ENCODE measurements at places on chromosomes 5 and 9.
A peak's percentile ranks its signal among the peaks of the same experiment; 100 is the strongest.

DNA sequence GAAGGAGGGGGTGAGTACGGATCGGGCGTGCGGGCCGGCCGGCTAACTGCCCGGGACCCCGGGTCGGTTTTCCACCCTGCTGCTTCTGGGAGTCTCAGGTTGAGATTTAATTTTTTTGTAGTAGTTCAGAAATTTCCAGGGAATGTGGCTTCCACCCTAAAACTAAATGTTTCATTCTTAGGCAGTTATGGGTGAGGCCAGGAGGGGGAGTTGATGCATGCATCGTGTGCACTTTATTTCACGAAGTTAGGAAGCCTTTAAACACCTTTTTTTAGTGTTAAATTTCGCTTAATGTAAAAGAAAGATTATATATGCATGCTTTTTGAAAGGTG lies 905 bp downstream of the CDK9 start:
- DNase-seq: no peak

- peak; percentile 23 for DNase-seq
Observed at GRCh38 chr5:90056911-90057705, 352.4 kb downstream of the CETN3 start.

DNA sequence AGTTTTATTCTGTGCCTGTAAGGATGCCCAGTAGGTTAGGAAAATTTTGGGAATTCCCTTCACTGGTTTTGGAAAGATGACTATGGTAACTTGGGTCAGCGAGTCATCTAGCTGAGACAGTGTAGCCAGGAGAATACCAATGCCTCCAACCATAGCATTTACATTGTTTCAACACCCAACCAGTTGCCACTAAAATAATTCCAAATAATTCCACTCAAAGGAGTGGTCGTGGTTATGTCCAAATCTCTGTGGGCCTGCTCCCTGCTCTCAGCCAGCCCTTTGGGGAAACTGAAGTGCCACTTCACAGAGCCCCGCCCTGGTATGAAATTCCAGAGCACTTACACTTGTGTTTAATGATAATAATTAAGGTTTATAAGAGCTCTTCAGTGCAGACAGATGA lies 310.5 kb downstream of the PLK2 start:
- no peak for DNase-seq

DNA sequence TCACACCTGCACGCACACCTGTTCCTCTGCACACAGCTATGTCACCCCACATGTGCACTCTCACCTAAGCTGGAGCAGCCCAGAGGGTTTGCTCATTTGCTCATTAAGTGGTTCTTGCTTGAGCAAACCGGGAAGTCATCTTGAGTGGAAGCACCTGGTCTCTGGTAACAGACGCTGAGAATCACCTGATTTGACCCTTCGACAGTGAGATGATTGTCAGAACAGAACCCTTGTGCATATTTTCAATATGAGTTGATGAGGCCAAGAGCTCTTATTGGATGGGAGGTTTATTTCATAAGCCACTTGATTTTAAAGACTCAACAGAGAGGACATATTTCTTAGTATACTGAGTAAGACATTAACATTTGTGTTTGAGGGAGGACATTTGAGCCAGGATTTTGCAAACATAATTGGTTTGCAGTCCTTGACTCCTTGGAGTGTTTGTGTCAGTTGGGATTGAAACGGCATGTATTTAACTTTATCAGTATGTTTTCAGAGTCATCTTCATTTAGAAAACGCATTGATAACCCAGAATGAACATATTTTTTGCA lies 22.1 kb upstream of the LPCAT1 start:
- peak; percentile 37 for DNase-seq

GRCh38 chr9:133879615-133880014 lies 112.5 kb downstream of the VAV2 start:
- no peak for DNase-seq

DNA sequence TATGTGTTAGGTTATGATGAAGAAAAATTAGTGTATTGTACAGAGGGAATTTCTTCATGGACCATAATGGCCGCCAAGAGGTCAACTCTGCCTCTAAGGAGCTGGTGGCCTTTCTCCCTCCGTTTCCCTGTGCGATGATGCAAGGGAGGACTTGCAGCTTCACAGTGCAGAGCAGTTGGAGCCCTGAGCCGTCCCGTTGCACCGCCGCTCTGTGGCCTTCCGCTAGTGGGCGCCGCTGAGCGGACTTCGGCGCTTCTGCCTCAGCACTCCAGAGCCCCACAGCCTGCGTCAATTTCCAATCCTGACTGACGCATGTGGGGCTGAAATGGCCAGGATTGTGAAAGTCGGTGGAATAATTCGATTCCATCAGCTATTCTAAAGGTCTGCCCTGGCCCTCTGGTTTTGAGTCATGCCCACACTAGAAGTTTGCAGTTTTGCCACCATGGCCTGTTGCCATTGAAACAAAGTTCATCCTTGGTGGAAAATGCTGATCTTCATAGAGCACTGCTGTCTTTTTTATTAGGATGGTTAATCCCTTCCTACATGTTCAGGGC lies 22.7 kb upstream of the LECT2 start:
- peak; percentile 89 for DNase-seq

DNA sequence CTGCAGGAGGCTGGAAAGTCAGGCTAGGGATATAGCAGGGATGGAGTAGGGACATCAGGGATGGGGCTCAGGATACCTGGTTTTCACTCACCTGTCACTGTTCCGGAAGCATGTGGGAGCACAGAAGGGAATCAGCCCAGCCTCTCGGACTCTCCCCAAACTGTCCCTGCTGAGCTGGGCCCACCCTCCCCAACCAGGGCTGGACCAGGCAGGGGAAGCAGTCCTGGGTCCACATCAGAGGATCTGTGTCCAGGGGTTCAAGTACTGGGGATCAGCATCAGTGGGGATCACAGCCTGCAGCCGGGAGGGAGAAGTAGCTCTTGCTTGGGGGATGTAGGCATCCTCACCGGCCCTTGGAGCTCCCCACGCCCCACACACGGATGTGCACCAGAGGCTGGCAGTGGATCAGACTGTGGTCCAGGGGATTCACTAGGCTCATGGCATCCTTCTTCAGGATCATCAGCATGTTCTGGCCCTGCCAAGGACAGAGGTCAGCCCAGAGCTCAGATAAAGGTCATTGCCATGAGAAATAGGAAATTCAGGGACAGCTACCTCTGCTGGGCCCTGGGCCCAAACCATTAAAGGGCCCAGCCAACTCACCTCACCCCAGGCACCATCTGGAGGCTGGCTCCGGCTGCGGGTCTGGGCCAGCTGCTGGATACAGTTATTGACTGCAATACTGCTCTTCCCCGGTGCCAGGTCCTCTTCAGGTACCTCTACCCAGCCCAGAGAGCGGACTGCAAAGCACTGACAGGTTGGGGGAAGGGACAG lies 2.5 kb downstream of the APBB3 start:
- no peak for DNase-seq

DNA sequence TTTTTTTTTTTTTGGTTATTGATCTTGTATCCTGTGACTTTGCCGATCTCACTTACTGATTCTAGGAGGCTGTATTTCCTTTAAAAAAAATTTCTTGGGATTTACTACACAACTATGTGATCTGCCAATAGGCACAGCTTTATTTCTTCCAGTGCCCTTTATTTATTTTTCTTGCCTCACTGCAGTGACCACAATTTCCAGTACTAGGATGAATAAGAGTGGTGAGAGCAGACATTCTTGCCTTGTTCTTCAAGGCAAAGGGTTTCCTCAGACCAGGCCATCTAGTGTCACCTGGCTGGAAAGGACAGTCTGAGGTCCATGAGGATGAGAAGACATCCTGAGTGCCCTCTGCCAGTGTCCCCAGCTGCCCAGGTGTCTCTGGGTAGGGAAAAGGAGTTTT lies 265.4 kb downstream of the SPOCK1 start:
- no peak for DNase-seq

DNA sequence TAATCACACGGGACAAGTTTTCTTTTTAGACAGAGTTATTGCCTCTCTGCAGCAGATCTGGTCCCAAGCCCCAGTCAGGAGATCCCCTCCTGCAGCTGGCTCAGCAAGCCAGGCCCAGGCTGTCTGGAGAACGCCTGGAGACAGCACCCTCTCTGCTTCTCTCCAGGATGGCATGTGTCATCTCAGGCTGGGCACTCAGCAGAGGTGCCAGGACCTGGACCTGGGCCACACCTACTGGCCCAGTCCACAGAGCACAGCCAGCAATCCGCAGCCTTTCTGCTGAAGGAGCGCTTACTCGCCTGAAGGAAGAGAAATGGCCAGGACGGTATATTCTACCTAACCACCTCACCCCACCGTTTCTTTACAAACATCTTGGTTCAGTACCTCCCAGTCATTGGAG lies 4.7 kb upstream of the TBC1D9B start:
- DNase-seq: no peak

- DNase-seq: no peak
Observed at GRCh38 chr5:163342306-163342705, 95.1 kb upstream of the CCNG1 start.

DNA sequence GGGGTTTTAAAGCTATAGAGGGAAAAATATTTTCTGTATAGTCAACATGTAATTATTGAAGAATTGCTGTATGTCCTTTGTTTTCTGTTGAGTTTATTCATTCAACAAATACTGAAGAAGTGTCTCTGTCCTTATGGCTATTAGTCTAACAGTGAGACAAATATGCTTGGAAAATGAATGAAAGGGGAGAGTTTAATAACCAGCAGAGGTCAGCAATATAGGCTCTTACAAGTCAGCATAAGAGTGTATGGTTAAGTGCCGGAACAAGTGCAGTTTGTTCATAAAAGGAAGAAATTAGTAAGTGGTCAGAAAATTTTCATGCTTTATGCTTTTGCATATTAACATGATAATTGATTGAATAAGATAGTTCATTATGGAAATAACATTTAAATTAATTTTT lies 3.6 kb downstream of the SCAMP1 start:
- no peak for DNase-seq

- no peak for DNase-seq
Observed at GRCh38 chr9:134681061-134681661, 39.6 kb downstream of the COL5A1 start.

DNA sequence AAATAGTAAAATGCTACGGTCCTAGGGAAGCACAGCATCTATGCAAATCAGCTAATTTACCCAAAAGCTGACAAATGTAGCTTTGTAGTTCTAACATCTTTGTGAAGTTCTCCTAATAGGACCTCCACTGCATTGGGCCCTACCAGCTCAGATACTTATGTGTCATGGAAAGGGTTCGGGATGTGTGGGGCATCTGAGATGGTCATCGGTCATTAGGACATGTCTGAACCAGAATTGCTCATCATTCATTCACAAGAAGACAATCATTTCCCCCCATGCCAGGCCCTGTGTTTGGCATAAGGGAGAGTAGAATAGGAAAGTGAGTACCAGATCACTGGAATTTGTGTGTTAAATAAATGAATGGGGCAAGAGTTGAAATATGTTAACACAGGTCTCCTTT lies 35.7 kb downstream of the PWWP2A start:
- DNase-seq: no peak

GRCh38 chr5:100647461-100648230 lies 112.5 kb downstream of the FAM174A start:
- peak; percentile 7 for DNase-seq

GRCh38 chr5:68699966-68700365 lies 393.8 kb upstream of the SLC30A5 start:
- no peak for DNase-seq

DNA sequence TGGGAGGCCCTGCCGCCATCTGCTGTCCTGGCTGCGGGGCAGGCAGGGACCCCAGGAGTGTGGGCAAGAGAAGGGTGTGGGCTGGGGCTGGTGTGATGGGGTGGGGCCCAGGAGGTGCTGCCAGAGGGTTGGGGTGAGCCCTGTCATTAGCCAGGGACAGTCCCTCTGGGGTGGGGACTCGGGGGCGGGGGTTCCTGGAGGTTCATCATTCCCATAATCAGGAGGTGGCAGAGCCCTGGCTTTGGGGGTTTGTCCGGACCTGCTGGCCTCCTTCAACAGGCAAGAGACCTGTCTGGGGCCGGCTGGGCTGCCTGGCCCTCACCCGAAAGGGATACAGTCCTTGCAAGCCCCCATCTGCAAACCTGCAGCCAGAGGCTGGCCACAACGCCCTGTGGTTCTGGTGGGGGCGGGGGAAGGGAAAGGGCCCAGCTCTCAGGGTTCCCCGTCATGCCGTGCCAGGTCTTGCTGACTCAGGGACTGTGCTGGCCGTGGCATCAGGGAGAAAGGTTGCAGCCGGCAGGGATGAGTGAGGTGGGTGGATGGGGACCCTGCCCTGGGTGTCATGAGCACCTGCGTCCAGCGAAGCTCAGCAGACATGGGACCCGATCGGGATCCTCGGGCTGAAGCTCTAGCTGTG lies 65.2 kb downstream of the MRPL36 start:
- no peak for DNase-seq

- no peak for DNase-seq
Observed at GRCh38 chr9:121853617-121854395, 202.4 kb downstream of the DAB2IP start.

DNA sequence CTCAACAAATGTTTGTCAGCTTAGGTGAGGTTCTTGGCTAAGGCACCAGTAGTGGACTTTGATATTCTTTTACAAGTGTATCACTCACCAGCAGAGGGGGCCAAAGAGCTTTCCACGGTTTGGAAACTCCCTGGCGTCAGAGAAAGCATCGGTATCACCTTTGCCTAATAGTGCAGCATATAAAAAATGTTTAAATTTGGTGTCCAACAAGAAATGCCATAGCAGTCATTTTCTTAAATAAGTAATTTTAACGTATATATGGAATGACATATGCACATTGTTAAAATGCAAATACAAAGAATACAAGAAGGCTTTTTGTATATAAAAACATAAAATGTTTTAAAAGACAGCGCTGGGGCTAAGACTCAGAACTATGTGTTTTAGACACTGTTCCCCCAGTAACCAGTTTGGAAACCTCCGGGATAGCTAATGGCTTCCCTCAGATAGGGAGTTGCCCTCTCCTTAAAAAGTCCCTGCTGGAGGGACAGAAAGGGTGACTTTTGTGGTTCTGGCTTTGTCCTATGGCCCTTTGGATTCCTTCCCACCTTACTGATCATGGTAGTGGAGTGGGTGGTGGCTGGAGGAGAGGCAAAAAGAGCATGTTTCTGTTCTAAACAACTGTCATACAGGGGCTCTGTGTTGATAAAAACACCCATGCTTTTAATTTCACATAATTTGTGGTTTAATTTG lies 124.6 kb downstream of the GPBP1 start:
- DNase-seq: peak; percentile 71

DNA sequence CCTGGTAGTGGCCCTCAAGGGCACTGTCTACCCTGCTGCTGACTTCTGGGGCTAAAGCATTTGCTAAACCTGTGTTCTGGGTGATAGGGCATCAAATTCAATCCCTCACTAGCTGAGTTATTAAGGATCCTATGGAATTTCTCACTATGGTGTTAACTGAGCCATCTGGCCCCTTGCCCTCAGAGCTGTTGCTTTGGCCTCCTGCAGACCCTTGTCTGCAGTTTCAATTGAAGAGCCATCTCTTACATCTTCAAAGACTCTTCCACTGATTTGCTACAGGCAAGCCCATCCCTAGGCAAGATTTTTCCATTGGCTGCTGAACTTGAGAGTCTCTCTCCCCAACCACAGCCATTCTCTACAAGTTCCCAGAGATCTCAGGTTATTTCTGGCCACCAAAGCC lies 418.2 kb downstream of the ZNF608 start:
- no peak for DNase-seq

Data from amniotic epithelial cell (primary cell).